ENCODE measurements at places on chromosomes 7 and 10.

DNA sequence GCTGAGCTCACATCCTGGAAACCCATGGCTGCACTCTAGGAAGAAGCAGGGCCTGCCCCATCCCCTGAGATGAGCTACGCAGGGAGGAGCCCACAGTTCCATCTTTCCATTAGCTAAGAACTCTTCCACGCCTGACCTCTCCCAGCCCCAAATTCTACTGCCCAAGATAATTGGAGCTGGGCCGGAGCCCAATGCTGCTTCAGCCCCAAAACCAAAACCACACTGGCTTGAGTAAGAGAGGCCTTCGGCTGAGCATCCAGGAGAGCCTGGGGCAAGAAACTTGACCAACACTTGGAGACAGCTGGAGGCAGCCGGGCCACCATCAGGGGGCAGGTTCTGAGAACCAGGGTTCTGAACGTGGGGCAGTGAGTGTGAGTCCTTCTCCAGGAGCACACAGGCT lies 116.1 kb upstream of the ZMIZ1 start:
- no peaks in the 10 kb centered on the region for H3K27me3 ChIP-seq
- H3K4me1 ChIP-seq = peaks cover 3% of the 10 kb centered on the region
- no peaks in the 10 kb centered on the region for H3K36me3 ChIP-seq
- H3K4me3 ChIP-seq = no peak overlapping the region
- DNase-seq = no peak
- no peak overlapping the region for H3K27ac ChIP-seq

GRCh38 chr7:114086537-114086913 lies 167.7 kb upstream of the PPP1R3A start:
- DNase-seq = no peak
- peak overlapping the region; percentile 71 for H3K4me3 ChIP-seq
- peaks cover 66% of the 10 kb centered on the region for H3K27me3 ChIP-seq
- no peak overlapping the region for H3K27ac ChIP-seq

GRCh38 chr7:97011536-97012364 lies 6.4 kb downstream of the DLX6 start:
- H3K27me3 ChIP-seq = peaks cover 87% of the 10 kb centered on the region
- no peak overlapping the region for H3K4me3 ChIP-seq
- peaks cover 13% of the 10 kb centered on the region for H3K4me1 ChIP-seq
- H3K27ac ChIP-seq = no peak overlapping the region

- peaks cover 7% of the 10 kb centered on the region for H3K27me3 ChIP-seq
- no peaks in the 10 kb centered on the region for H3K4me1 ChIP-seq
- peaks cover 15% of the 10 kb centered on the region for H3K36me3 ChIP-seq
- DNase-seq = no peak
Measured at GRCh38 chr7:150820578-150821198, 20.1 kb downstream of the TMEM176A start.

GRCh38 chr7:113204415-113204814 lies 86.1 kb upstream of the SMIM30 start:
- no peak overlapping the region for H3K27ac ChIP-seq
- no peak for DNase-seq
- peaks cover 21% of the 10 kb centered on the region for H3K27me3 ChIP-seq
- H3K4me1 ChIP-seq = no peaks in the 10 kb centered on the region
- no peak overlapping the region for H3K4me3 ChIP-seq

- no peaks in the 10 kb centered on the region for H3K4me1 ChIP-seq
- DNase-seq = no peak
- H3K4me3 ChIP-seq = no peak overlapping the region
- peaks cover 11% of the 10 kb centered on the region for H3K27me3 ChIP-seq
Measured at GRCh38 chr7:24102988-24103387, 181.0 kb upstream of the NPY start.

GRCh38 chr7:39353615-39354376 lies 212.4 kb upstream of the YAE1 start:
- H3K27ac ChIP-seq = no peak overlapping the region
- no peaks in the 10 kb centered on the region for H3K36me3 ChIP-seq
- peaks cover 8% of the 10 kb centered on the region for H3K4me1 ChIP-seq
- no peak for DNase-seq

GRCh38 chr7:48366096-48366495 lies 194.8 kb downstream of the ABCA13 start:
- no peak overlapping the region for H3K4me3 ChIP-seq
- H3K27ac ChIP-seq = no peak overlapping the region
- H3K36me3 ChIP-seq = no peaks in the 10 kb centered on the region
- no peak for DNase-seq

- no peaks in the 10 kb centered on the region for H3K27me3 ChIP-seq
- no peak overlapping the region for H3K4me3 ChIP-seq
- peaks cover 1% of the 10 kb centered on the region for H3K4me1 ChIP-seq
- H3K36me3 ChIP-seq = no peaks in the 10 kb centered on the region
Measured at GRCh38 chr10:119025776-119026175, 3.7 kb upstream of the NANOS1 start.

DNA sequence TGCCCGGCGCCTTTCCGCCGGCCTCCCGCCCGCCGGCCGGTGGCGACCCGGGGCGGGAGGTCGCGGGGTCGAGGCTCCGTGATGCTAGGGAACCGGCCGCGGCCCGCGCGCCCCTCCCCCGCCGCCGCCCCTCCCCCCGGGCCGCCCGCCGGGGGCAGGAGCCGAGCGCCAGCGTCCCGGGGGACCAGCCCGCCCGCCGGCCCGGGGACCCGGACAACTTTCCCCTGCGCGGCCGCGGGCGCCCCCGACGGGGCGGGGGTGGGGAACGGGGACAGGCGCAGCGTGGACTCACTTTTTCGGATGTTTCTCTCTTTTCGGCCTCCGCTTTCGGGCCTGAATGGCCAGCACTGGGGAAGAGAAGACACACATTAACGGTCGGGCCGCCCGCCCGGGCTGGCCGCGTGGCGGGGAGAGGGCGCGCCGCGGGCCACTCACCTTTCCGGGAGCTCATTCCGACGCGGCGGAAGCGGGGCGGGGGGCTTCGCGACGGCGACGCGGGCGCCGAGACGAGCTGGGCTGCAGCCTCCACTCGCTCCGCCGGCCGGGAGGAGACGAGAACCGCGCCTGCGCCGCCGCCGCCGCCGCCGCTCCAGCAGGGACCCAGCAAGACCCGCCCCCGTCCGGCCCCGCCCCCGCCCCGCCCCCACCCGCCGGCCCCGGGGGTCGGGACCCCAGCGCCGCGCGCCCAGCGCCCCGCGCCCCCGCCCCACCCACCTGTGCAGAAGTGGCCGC lies at the start of gene SRPK2:
Gene SRPK2, minus strand, starts transcription at position 566 of the 732 bp plus-strand sequence.
- peak within 1 kb of the TSS; percentile 90 for H3K27ac ChIP-seq
- H3K4me1 ChIP-seq = peaks cover 35% of the 10 kb centered on the region
- DNase-seq = peak; percentile 72
- no peaks in the 10 kb centered on the region for H3K27me3 ChIP-seq
- H3K4me3 ChIP-seq = peak within 1 kb of the TSS; percentile 98

GRCh38 chr7:11513460-11513859 lies 318.5 kb downstream of the THSD7A start:
- no peaks in the 10 kb centered on the region for H3K27me3 ChIP-seq
- H3K36me3 ChIP-seq = no peaks in the 10 kb centered on the region
- no peaks in the 10 kb centered on the region for H3K4me1 ChIP-seq

- no peak overlapping the region for H3K4me3 ChIP-seq
- H3K4me1 ChIP-seq = peaks cover 16% of the 10 kb centered on the region
- no peak for DNase-seq
- peaks cover 76% of the 10 kb centered on the region for H3K27me3 ChIP-seq
- H3K27ac ChIP-seq = peak overlapping the region; percentile 12
- no peaks in the 10 kb centered on the region for H3K36me3 ChIP-seq
Measured at GRCh38 chr7:157586426-157586955, 249.7 kb downstream of the DNAJB6 start.

DNA sequence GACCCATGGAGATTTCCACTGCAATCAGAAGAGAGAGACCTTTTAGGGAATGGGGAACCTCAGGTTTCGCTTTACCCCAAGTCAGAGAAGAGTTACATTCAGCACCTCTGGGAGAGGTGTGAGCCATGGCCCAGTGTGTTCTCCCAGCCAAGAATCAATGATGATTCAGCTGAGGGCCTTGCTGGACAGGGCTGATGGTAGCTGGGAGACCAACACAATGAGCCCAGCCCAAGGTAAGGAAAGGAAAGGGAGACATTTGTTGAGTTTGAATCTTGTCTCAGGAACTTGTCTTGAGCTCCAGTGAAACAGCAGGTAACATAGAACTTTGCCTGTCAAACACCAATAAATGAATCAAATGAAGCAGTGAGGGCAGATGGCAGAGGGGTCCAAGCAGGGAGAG lies 14.0 kb upstream of the PPIA start:
- no peak overlapping the region for H3K27ac ChIP-seq
- no peaks in the 10 kb centered on the region for H3K4me1 ChIP-seq
- no peak for DNase-seq
- H3K4me3 ChIP-seq = no peak overlapping the region

- H3K4me1 ChIP-seq = no peaks in the 10 kb centered on the region
- peaks cover 4% of the 10 kb centered on the region for H3K36me3 ChIP-seq
- no peak overlapping the region for H3K4me3 ChIP-seq
- no peak overlapping the region for H3K27ac ChIP-seq
- H3K27me3 ChIP-seq = peaks cover 7% of the 10 kb centered on the region
Measured at GRCh38 chr7:1794888-1795542, 124.9 kb downstream of the ELFN1 start.

DNA sequence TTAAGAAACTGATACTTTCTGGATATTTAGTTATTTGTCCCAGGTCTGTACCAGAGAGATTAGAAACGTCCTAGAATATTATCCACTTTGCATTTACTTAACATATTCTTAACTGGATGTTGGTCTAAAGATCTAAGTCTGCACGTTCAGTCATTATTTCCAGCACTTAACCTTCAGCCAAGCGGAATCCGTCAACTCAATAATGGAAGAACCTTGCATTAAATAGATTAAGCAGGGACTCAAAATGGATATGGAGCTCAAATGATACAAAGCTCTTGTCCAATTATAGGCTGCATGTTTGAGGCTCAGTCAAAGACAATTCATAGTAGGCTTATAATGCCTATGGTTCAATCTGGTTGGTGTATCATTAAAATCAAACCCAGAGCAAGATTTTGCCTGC lies 162.9 kb downstream of the SEMA3D start:
- DNase-seq = no peak
- no peak overlapping the region for H3K27ac ChIP-seq
- no peaks in the 10 kb centered on the region for H3K4me1 ChIP-seq
- H3K27me3 ChIP-seq = no peaks in the 10 kb centered on the region
- no peaks in the 10 kb centered on the region for H3K36me3 ChIP-seq

- H3K36me3 ChIP-seq = no peaks in the 10 kb centered on the region
- no peaks in the 10 kb centered on the region for H3K4me1 ChIP-seq
- H3K4me3 ChIP-seq = no peak overlapping the region
- peaks cover 9% of the 10 kb centered on the region for H3K27me3 ChIP-seq
- H3K27ac ChIP-seq = no peak overlapping the region
- DNase-seq = no peak
Measured at GRCh38 chr10:3261921-3262320, 89.3 kb upstream of the PITRM1 start.

GRCh38 chr10:930625-931325 lies 730 bp downstream of the LARP4B start:
- H3K36me3 ChIP-seq = peaks cover 17% of the 10 kb centered on the region
- peak; percentile 23 for DNase-seq
- no peaks in the 10 kb centered on the region for H3K27me3 ChIP-seq
- H3K4me3 ChIP-seq = peak overlapping the region; percentile 94

DNA sequence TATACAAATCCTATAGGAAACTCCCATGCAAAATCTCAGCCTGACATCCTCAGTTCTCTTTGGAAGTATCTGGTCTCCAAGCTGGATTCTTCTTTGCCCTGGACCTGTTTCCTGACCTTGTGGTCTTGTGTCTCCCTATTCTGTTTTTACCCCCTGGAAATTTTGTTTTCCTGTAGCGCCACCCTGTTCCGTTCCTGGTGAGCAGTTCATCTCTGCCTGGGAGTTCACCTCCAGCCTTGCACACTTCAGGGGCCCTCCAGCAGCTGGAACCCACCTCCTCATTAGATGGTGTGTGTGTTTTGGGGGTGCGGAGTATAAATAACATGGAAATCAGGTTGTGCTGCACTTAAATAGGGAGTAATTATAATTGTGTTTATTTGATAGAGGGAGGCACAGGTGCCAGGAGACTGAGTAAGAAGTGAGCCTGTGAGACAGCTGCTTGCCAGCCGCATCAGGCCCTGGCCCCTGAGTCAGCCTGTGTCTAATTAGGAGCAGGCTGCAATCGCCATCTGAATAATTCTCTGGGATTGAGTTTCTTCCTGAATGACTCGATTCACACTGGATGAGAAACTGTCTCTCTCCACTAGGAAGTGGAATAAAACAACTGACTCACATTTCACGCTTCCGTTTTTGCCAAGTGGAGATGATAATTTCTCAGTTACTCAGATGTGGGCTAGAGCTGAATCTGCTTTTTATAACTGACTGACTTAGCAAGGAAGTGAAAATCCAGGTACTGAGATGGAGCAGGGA lies 69.4 kb upstream of the HECTD2 start:
- H3K36me3 ChIP-seq = no peaks in the 10 kb centered on the region
- peaks cover 2% of the 10 kb centered on the region for H3K4me1 ChIP-seq
- no peak for DNase-seq
- H3K27ac ChIP-seq = no peak overlapping the region
- H3K27me3 ChIP-seq = no peaks in the 10 kb centered on the region
- no peak overlapping the region for H3K4me3 ChIP-seq

DNA sequence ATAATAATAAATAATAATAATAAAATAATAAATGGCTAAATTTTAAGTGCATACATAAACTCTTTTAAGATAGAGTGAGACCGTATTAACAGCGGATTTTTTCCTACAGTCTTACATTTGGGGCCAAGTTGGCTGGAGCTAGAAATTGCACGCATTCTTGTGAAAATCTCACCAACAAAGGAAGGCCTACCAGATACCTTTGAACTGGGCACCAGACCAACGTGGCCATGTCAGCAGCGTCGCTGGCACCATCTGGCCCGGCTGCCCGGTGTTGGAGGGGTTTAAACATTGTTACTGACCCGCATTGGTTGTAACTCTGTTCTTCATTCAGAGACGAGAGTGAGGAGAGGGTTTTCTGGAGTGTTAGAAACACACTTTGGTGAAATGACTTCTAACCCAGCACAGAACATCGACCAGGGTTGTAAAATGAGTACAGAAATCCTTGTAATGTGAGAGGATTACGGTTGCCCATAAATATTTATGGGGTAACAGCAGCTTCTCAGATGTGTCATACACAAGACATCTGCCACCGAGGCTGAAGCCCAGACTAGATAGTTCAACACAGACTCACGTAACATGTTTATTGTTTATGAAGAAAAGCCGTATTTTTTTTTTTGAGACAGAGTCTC lies 34.6 kb upstream of the UNCX start:
- no peak for DNase-seq
- no peak overlapping the region for H3K27ac ChIP-seq
- no peaks in the 10 kb centered on the region for H3K4me1 ChIP-seq
- no peaks in the 10 kb centered on the region for H3K36me3 ChIP-seq
- H3K27me3 ChIP-seq = no peaks in the 10 kb centered on the region
- no peak overlapping the region for H3K4me3 ChIP-seq

DNA sequence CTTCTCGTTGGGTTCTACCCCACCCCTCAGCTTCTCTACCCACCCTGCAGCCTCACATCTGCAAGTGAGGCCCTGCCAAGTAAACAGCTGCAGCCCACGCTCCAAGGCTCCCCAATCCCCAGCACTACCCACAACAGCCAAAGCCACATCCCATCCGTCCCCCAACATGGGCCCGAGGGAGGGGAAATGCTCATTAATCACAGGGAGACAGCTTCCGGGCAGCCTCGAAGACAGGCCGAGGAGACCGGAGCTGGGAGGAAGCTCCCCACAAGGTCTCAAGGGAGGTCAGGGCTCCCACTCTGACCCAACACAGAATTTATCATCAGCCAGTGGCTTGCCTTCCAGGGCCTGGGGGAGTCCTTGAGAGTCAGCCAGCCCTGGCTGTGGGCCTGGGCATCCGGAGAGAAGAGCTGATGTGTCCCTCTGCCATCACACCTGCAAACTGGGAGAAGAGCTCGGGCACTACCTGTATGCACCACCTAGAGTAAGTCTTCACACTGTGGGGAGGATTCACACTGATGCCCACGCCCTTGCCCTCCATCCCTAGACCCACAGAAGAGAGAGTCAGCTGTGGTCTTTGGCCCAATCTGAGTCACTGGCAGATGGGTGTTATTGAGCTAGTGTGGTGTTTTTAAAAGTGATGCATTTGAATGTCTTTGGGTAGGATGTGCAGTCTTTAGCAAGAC lies 115.5 kb upstream of the ZMIZ1 start:
- H3K36me3 ChIP-seq = no peaks in the 10 kb centered on the region
- no peak for DNase-seq
- no peak overlapping the region for H3K27ac ChIP-seq
